Epithelial cell of esophagus (primary cell): ENCODE measurements at places on chromosomes 2 and 18.

GRCh38 chr2:124437811-124438210 is 412.7 kb downstream of the CNTNAP5 start:
- no peak for DNase-seq

DNA sequence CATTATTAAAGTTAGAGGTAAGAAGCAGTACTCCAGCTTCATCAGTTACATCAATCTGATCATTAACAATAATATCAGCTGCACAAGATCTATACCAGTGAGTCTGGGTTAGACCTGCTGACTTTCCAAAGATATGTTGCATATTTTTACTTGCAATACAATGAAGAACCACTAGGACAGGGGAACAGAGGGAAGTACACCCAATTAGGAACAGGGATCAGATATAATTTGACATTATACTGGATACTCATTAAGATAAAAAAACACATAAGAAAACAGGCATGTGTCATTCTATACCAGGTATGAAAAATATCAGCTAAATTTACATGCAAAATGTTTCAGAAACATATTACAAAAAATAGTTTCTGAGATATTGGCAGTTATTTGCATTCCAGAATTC is 995.1 kb upstream of the DDX18 start:
- DNase-seq = no peak

DNA sequence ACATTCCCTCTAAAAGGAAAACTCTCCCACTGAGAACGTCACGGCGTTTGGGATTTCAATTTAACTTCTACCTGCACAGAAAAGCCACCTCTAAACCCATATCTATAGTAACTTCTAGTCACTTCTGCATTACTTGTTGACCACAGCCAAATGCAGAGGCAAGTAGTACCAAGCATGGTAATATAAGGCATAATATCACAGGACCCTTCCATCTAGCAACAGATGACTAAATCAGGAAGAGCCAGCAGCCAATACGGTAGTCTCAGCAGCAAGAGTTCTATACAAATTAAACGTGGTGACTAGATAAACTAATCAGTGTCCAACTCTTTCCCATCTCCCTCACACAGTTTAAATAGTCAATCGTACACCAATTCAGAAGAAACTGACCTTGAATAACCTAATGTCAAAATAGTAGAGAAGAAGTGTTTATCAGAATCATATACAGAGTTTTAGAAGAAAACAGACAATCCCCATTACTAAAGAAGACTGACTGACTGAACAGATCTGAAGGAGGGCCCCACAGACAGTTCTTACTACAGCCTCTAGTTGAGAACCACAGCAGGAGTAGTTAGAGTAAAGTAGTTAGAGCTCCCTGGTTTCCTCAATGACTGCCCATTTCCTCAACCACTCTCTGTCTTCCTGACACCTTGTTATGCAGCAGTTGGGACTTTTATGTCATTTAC is 30.0 kb downstream of the MEMO1 start:
- peak; percentile 55 for DNase-seq

DNA sequence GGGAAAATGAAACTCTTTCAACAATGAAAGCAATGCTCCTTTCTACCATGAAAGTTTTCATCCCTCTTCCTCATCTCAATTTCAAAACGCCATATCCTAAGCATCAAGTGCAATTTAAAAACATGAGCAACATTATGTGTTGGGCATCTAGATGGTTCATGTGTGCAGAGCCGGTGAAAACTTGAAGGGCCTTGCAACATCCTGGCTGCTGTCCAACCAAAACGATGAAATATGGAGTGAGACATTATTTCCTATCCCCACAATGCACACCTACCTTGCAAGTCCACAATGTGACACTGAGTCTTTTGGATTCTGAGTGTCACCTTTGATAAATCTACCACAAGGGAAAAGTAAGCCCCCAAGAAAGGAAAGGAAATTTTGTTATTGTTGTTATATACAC is 110.0 kb downstream of the NCKAP5 start:
- peak; percentile 94 for DNase-seq

DNA sequence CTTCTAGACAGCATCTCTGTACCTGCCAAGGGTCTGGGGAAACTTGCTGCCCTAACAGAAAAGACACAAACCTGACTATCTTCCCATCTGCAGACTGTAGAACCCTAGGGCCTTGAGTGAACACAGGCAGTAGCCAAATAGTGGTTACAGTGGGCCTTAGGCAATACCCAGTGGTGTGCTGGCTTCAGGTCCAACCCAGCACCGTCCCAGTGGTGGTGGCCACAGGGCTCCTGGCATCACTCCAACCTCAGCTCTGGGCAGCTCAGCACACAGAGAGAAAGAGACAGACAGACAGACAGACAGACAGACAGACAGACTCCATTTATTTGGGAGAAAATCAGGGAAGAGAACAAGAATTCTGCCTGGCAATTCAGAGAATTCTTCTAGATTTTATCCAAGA is 29.3 kb upstream of the UPP2 start:
- DNase-seq = no peak

DNA sequence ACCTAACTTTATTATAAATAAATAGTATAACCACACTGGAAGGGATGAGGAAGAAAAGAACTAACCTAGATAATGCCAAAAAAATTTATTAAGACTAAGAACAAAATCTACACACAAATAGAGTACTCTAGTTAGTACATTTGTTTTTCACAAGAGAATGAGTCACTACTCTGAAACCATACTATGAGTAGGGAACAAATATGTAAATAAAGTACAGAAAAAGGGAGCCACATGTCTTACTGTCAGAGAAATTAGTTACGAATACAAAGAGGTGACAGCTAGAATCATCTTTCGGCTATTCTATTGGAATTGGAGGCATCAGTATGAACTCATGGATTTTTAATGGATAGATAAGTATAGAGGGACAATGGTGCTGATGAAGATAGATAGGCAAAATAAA is 150.5 kb downstream of the COPS8 start:
- peak; percentile 23 for DNase-seq

GRCh38 chr2:219003267-219003634 is 10.0 kb upstream of the CRYBA2 start:
- no peak for DNase-seq

DNA sequence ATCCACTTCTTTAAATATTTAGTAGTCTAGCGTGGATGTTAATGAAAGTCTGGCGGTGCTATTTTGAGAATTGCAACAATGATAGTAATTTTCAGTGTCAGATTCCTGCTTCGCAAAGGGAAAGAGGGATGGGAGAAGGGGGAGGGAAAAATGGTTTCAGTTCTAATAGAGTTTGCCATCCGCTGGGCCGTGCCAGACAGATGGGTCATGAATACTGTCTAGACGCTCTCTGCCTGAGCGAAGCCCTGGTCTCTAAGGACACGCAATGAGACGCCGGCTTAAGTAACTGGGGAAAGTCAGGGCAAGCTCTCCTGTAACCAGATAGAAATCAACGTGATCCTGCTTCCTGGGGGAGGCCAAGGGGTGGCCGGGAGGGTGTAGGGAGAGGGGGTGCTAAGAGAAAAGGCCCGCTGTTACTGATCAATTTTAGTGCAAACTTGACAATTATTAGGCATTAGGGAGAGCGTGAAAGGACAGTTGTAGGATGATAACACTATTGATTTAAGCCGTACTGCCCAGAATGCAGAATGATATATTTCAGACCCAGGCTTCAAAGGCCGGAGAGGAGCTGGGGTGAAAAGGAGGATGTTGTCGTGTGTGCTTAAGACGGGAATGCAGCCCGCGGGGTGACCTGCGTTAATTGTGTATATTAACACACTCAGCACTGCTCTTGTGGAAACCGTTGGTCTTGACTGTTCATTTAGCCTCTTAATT is 229.2 kb downstream of the LDLRAD4 start:
- no peak for DNase-seq

DNA sequence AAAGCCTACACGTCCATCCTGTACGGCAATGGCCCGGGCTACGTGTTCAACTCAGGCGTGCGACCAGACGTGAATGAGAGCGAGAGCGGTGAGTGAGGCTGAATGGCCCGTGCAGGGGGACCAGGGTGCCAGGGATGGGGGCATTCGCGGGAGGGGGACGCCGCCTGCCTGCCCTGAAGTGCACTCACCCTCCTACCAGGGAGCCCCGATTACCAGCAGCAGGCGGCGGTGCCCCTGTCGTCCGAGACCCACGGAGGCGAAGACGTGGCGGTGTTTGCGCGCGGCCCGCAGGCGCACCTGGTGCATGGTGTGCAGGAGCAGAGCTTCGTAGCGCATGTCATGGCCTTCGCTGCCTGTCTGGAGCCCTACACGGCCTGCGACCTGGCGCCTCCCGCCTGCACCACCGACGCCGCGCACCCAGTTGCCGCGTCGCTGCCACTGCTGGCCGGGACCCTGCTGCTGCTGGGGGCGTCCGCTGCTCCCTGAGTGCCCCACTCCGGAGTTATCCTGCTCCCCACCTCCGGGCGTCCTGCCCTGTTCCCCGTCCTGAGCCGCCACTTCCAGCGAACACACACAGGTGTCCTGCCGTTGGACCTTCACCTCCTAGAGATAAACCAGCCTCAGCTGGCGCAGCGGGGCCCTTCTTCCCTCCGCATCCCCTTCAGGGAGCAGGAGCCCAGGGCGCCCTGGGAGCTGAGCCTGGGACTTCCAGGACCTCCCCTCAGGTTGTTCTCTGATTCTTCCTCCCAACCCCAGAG is 2.9 kb downstream of the ALPI start:
- DNase-seq = no peak

DNA sequence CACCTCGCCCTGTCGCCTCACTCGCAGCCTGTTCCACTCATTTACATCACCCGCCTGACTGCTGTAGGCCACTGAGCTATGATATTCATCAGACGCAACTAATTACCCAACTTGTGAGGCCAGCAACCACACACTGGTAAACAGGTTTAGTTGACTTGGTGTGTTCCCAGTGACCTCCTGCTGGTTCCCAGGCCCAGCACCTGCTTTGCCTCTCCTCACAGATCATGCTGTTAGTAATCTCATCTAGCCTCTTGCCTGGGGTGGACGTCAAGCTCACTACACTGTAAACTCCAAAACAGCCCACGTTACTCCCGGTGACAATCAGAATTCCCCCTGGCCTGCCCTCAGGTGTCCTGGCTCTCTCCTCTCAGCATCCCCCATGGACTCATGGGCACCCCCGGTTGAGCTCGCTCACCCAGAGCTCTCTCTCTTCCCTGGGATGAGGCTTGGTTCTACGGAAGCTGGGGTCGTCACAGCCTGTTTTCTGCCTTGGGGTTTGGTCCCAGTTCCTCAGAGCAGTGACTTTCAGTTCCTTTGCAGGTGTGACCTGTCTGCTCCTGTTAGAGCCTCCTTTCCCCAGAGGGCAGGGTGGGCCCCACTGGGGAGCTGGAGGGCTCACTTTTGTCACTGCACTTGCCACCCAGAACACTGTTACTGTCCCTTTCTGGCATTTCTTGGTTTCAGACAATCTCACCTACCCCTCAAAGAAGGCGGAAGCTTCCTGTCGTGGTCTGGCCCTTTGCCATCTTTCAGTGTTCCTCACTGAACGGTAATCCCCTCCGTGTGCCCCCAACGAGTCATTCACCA is 40.3 kb downstream of the INPP5D start:
- DNase-seq = no peak

- no peak for DNase-seq
These were observed 245.1 kb downstream of the LDLRAD4 start for GRCh38 chr18:13463526-13464210.

GRCh38 chr18:68262690-68263294 is 452.1 kb downstream of the TMX3 start:
- DNase-seq = peak; percentile 81

DNA sequence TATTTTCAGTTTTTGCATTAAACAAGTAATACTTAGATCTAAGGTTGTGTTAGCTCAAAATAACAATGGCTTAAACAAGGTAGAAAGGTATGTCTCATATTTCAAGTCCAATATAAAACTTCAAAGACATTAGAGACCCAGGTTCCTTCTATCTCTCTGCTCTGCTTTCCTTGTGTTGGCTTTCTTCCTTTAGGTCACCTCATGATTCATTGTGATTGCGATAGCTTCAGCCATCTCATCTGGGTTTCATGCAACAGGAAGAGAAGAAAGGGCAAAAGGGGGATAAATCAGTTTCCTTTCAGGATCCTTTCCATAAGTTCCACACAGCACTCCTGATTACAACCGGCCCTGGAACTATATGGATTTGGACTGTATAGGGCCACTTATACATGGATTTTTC is 16.0 kb upstream of the TBR1 start:
- peak; percentile 50 for DNase-seq

DNA sequence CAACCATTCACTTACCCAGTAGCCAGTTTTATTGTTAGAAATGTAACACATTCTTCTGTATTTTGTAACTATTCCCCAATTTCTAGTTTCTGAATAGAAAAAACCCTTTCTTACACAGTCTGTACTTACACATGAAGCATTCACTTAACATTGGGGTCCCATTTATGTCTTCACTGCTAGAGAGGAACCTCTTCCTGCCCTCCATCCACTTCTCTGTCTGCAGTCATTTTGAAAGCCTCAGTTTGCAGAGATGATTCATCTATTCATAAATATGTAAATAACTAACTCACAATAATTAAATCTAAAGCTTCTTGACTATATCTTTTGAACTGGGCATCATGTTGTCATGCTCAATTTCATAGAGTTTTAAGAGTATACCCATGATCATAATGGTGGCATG is 55.9 kb downstream of the ZRANB3 start:
- DNase-seq = no peak

DNA sequence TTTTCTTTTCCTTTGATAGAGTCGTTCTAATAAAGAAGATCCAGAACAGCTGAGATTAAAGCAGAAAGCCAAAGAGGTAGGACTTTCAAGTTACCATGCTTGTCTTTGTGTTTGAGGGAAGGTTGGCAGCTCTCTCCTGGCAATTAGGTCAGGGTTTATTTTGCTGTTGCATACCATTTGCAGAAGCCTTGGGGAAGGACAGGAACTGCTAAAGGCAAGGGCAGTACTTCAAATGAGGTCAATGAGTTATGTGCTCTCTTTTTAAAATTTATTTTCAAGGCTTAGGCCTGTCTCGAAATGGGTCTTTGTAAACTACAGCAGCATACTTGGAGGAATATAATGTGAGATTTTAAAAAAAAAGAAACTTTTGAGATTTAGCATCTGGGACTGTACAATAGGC is 108.9 kb downstream of the TAF4B start:
- no peak for DNase-seq

DNA sequence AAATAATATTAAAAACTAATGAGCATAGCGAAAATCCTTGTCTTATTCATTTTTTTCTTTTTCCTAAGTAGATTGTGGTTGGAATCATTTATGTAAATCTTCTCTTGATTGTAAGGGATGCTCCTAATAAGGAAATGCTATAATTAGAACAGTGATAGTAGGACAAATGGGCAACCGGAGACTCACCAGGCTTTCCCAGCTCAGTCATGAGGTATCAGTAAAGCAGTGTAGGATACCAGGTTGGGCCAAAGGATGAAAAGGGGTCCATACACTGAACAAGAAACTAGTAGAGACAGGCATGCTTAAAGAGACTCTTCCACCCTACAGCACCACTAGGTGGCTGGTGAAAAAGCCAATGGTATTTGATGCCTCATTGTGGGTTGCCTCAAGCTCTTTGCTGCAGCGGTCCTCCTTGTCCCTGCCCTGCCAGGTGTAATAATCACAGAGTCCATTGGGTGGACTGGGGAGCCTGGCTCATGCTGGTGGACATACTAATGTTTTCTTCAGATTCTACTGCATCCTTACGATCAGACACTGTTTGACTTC is 71.4 kb upstream of the FAM98A start:
- peak; percentile 4 for DNase-seq
